ENCODE measurements at places on chromosomes 1 and 21. TPM values are rescaled to one million over a fixed set of nuclear protein-coding genes. Genes with fewer than 3 reads are reported as not detected.

Gene F5
- total RNA-seq = not detected

DNA sequence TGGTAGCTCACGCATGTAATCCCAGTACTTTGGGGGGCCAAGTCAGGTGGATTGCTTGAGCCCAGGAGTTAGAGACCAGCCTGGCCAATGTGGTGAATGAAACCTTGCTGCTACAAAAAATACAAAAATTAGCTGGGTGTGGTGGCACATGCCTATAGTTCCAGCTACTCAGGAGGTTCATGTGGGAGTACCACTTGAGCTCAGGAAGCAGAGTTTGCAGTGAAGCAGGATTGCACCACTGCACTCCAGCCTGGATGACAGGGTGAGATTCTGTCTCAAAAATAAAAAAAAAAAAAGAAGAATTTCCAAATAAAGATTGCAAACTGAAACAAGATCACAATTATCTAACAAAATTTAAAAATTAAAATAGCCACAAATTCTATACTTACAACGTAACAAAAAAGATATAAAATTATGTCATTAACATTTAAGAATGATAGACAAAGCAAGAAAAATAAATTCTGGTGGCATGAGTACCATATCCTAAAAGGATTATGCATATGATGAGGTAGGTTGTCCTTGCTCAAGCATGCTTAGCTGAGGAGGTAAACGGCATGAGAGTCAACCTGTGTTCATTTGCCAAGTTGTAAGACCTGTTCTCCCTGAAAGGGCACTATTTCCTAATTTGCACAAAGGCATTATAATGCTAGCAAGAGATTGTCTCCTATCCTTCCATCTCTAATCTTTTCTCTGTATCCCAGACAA, 20.2 kb downstream of the IPP start:
- no peak for DNase-seq

DNA sequence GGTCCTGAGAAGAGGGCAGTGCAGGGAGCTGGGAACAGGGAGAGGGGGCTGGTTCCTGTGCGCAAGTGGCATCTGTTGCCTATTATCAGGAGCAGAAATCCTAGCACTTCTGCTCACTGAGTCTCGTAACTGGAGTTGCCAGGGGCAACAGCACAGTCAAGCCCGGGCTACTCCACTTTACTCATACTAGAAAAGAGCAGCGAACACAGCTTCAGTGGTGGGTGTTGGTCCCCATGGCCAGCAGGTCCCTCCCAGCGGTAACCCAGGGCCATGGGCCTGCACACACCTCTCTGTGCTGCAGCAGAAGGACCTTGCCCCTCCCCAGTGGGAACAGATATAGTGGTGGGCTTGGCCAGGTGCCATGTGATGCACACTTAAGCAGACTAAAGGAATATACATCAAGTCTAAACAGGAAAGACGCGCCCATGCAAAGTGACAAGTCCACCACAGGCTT, 8.5 kb downstream of the PYCR2 start:
- peak; percentile 22 for DNase-seq

GRCh38 chr1:157154940-157155514, 16.8 kb upstream of the ETV3 start:
- DNase-seq = no peak

- peak; percentile 45 for DNase-seq
Measured at GRCh38 chr1:11488966-11489625, 10.1 kb downstream of the DISP3 start.

GRCh38 chr1:161096530-161096929, 1.6 kb upstream of the KLHDC9 start:
- DNase-seq = peak; percentile 11

DNA sequence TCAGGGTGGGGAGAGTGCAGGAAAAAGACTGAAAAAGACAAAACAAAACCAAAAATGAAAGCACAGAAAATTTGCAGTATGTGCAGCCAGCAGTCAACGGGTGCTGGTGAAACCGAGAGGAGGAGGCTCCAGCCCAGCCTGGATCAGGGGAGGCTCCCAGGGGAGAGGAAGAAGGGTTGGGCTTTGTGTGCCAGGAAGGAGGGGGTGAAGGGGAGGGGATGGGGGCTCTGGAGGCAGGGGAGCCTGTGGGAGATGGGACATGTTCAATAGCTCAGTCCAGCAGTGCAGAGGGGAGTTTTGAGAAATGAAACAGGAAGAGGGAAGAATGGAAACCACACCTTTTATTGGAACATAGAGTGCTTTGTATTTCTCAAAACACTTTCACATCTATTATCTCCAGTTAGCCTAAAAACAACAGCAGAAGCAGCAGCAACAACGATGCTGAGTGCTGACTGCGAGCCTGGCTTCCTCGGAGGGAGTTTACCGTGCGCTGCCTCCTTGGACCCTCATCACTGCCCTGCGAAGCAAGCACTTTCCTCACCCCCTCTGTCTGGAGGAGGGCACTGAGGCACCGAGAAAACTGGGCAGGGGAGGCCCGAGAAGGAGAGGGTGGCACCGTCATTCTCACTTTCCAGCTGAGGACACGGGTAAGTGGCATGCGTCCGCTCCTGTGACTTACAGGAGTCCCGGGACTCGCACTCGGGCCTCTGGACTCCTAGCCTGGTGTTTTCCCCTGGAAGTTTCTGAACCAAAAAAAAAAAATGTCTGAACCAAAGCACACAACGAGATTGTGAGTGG, 62.9 kb downstream of the MDM4 start:
- DNase-seq = peak; percentile 78

DNA sequence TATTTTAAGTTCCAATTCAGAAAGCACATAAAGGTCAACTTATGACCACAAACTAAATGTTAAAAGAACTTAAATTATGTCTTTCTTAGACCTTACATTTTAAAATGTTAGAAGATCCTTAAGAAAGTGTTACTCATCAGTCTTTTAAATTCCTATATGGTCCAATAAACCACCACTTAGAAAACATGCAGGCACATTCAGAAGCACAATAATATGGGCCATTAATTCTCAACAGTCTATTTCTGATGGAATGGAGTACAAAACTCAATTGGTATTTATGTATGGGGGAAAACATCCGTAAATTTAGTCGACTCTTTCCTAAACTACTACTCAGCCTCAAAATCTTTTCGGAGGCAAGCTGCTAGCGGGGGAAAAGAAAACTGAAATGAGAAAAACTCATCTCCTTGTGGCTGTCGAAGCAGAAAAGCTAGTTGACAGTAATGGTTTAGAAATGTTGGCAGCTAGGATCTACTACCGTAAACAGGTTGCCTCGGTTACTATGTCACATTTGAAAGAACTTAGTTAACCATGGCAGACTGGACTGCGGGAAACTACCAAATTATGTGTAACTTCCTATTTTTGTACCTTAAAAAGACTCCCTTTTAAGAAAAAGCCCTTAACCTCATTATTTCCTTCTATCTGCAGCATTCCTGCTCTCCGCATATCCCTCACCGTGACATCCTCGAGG, 1.0 kb downstream of the TRMT1L start:
- DNase-seq = no peak

DNA sequence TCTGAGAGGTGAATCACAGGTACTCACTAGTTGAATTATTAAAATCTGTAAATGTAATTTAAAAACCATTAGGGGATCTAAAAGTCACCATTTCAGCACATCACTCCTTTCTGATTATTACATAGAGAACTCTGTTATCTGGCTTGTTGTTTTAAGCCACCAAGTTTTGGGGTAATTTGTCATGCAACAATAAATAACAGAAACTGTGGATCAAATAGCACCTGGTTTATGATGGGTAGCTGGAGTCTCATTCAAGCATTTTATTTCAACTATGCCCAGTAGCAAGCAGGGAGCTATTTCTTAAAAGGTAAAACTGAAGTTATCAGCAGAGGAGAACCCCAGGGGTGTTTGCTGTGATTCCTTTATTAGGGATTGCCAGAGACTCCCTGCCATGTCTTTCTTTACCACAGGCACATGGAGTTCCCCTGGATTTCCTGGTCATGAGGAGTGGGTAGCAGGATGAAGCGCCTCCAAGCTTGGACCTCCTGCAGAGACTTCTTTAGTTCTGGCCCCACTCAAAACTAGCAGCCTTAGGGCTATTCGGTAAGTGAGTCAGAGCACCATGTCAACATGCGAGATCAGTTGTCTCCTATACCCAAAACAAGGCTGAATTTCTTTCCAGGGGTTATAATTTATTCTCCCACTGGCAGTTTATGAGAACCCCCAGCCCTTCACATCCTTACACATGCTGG, 179.2 kb downstream of the GIPC2 start:
- DNase-seq = peak; percentile 28

- no peak for DNase-seq
Measured at GRCh38 chr1:195909061-195909460, 699.2 kb downstream of the KCNT2 start.

DNA sequence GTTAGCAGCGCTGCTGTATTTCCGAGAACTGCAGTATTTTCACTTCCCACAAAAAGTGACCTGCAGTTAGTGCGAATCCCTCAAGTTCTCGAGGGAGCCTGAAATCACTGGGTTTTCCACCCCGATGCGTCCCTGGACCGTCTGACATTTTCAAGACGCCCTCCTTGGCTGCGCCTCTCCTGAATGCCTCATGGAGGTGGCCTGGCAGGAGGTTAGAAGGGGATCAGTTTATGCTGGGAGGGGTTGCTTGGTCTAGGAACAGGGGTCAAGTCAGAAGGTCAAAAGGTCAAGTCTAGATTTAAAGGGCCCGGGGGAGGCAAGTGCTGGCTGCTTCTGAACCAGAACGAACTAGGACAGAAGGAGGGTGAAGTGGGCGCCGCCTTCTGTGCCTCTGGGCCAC, 176.8 kb downstream of the PRDM16 start:
- no peak for DNase-seq

DNA sequence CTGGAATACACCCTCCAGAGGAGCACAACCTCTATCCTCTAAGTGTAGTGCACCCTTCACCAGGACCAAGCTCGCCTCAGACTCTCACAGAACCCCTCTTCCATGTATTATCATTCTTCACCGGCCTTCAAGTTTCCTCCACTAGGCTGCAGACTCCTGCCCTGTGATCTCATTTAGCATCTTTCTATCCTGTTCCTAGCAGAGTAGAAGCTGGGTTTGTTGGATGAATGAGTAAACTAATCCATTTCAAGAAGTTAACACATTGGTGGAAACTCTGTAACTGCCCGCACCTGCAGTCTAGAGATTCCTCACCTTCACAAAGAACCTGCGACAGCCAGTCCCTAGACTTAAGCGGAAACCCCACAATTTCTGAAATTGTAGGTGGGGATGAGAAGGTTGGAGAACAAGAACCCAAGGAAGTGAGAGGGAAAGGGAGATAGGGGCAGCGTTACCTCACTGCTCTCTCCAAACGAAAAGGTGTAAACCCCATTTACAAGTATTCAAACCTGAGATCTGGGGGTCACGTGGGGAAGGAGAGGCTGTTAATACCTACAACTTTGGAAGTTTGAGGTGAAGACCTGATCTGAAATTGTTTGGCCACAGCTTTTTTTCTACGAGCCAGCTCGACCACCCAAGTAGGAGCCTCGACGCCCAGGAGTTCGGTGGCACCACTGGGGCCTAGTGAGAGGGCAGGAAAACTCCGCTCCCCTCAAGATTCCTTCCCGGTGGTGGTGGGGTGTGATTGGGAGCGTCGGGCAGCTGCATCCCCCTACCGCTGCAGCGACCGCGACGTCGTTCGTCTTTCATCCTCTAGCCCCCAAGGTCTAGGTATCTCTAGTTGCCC, 1.2 kb downstream of the PTPN14 start:
- DNase-seq = peak; percentile 68

GRCh38 chr1:78892260-78892840, 114.2 kb downstream of the ADGRL4 start:
- no peak for DNase-seq

- no peak for DNase-seq
Measured at GRCh38 chr1:71093938-71094337, 13.1 kb upstream of the ZRANB2 start.

DNA sequence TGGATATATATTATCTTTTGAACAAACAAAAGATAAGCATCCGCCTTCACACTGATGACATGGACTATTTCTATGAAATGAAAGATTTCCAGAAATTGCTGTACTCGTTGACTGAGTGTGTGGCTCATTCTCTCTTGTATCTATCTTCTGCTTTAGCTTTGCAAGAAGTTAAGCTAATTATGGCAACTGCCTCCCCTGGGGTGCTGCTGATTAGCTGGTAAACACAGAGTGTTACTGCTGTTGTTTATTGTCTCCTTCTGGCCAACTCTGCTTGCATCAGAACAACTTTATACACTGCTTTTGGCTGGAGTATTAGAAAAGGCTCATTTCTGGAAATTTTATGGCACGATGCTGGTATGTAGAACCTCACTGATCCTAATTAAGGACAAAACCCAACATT, 95.6 kb upstream of the SNX7 start:
- no peak for DNase-seq

Measured in H7 (cell line).